ENCODE measurements at places on chromosomes 2 and 18.

- DNase-seq = no peak
Observed at GRCh38 chr2:7627583-7627982, 710.4 kb downstream of the RNF144A start.

GRCh38 chr2:37779139-37779538 is 107.7 kb upstream of the CDC42EP3 start:
- DNase-seq = no peak

DNA sequence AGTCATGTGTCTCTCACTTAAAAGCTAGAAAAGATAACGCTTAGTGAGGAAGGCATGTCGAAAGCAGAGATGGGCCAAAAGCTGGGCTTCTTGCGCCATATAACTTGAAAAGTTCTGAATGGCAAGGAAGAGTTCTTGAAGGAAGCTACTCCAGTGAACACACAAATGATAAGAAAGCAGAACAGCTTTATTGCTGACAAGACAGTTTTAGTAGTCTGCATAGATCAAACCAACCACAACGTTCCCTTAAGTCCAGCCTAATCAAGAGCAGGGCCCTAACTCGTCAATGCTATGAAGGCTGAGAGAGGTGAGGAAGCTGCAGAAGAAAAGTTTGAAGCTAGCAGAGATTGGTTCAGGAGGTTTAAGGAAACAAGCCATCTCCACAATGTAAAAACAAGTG is 55.7 kb downstream of the GALNT1 start:
- no peak for DNase-seq

DNA sequence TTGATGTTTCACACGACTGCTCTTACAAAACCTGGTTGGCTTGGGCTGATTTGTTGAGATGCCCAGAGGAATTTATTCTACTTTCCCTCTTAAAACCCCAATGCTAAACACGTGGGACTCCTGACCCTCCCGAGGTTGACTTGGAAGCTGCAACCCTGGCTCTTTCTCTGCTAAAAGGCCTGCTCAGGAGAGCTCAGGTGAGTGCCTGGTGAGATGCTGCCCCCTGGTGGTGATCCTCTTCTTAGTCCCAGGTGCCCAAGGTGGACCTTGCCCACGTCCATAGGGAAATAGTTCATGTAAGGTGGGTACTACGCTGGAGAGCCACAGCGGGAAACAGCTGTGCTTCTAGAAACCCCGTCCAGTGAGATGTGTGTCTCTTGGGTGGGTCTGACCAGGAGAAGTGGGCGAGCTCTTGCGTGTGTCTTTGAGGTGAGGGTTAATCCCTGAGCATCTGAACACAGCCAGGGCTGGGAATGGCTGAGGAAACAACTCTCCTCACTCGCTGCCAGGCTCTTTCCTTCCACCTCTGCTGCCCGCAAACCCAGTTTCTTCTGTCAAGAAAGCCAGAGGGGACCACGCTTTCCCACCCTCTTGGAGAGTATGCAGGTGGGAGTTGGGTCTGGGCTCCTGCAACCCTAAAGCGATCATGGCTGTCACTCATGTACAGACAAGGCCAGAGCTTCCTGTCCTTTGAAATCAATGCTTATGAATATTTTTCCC is 25.5 kb upstream of the PXDN start:
- DNase-seq = no peak

All from T-helper 17 cell (primary cell).